ENCODE measurements at places on chromosomes 4 and X.

DNA sequence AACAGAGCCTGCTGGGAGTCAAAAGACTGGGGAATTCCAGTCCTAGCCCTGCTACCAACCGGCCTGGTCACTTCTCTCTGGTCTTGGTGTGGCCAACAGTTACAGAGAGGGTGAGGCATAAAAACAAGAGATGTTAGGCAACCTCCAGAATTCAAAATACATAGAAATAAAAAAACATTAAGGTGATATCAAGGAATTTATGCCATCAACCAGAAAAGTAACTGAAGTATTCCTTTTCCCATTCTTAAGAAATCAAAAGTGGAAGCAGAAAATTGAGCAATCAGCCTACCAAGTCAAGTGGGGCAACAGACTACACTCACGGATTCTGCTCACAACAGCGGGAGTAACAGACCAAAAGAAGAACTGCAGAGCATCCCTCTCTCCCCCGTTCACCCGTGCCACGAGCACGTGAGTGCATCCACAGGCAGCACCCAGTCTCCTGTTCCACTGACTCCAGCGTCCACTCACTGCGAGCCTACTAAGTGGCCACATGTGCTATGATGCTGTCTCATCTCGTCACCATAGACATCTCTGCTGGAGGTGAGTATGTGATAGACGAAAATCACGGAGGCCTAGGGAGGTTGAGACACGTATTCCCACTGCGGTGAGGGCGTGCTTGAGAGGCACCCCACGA lies 29.3 kb downstream of the AFAP1 start:
- no peak for DNase-seq

- no peak for DNase-seq
Measured at GRCh38 chr4:162836773-162837172, 329.9 kb downstream of the NAF1 start.

- no peak for DNase-seq
Measured at GRCh38 chrX:118727686-118728339, 407 bp downstream of the IL13RA1 start.

DNA sequence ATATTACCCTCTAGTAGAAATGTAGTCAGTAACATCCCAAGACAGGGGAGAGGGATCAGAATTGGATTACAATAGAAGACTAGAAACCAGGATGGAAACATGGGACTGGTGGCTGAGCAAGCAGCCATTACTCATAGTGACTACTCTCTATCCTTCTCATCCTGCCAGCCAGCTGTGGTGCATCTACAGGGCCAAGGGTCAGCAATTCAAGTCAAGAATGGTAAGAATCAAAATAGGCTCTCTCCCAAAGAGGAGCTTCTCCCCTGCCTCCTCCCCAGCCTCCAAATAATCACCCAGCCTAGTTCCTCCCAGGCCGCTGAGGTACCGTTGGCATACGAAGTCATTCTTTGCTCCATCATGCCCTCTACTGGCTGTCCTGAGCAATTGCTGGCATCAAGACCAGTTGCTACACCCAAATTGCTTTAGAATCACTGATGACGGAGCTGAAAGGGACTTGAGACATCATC lies 19.4 kb downstream of the AWAT2 start:
- DNase-seq: no peak

DNA sequence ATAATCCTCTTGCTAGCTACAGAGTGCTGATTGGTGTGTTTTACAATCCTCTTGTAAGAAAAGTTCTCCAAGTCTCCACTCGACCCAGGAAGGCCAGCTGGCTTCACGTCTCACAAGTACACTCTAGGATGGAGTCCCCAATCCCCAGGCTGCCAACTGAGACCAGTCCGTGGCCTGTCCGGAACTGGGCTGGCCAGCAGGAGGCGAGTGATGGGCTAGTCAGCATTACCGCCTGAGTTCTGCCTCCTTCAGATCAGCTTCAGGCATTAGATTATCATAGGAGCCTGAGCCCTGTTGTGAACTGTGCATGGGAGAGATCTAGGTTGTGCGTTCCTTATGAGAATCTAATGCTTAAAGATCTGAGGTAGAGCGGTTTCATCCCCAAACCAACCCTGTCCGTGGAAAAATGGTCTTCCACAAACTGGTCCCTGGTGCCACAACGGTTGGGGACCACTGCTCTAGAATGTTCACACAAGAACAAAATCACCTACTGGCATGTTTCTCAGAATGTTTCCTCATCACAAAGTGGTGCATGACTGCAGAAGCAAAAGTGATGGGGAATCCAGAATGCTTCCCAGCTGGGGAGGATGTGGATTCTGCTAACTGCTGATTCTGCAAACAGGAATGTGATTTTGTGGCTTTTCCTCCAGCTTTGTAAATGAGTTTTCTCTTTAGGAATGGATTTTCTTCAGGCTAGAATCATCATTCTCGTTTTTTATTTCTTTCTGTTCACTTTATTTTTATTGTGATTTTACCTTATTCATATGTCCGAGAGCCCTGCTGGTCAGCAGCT lies 40.9 kb downstream of the SEPTIN11 start:
- no peak for DNase-seq
